ENCODE measurements at places on chromosomes 5 and 9.
A peak's percentile ranks its signal among the peaks of the same experiment; 100 is the strongest.

GRCh38 chr5:78006449-78006848 lies 230.3 kb upstream of the TBCA start:
- DNase-seq = no peak

DNA sequence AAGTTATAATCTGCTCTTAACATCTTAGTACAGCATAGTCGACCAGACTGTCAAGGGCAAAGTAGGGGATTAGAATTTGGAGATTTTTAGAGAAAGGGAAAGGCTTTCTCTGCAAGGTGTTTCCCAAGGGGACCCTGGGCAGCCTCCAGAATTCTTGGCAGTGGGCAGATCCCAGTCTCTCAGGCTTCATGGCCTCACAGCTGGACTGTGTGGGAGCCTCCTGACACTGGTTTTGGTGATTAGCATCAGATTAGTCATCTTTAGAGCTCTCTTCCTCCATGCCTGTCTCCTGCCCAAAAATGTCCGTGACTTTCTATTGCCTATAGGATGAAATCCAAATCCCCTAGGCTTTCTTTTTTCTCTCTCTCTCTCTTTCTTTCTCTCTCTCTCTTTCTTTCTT lies 370.7 kb downstream of the ZSWIM6 start:
- DNase-seq = no peak

DNA sequence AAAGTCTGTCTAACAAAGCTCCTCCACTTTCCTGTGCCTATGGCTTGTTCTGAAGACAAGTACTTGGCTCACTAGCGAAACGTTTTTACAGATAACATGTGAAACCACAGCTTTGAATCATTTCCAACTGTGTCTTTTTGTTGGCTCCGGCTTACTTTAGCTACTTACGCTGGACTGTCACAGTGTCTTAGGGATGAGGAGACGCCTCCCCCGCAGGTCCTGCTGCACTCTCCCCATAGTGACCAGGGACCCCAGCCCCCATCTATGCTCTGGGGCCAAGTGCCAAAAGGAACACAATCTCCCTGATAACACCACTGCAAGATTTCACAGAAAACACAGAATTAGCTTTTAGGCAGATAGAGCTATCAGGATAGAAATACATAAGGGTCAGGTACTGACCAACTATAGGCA lies 219.1 kb downstream of the ADAMTS6 start:
- DNase-seq = peak; percentile 48

DNA sequence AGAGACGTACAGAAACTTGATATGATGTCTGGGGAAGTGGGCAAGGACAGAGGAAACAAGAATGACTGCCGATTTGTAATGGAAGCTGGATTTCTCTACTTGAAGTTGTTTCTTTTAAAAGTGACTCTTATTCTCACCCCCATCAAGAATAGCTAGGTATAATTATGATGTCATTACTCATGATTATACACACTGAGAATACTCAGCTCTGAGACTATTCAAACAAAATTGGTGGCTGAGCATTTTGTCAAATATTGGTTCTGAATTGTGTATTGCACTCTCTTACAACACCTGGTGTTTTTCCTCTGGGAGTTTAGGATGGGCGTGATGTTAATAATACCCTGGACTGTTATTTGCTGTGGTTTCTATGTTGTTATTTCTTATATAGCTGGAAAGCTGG lies 46.3 kb downstream of the MAST4 start:
- DNase-seq = no peak

GRCh38 chr9:21155501-21155900 lies 11.0 kb downstream of the IFNA21 start:
- DNase-seq = no peak

- peak; percentile 9 for DNase-seq
Observed at GRCh38 chr9:126248680-126249079, 77.9 kb upstream of the MVB12B start.

GRCh38 chr5:151587796-151588555 lies 3.2 kb downstream of the FAT2 start:
- no peak for DNase-seq

GRCh38 chr5:145921211-145921610 lies 15.2 kb upstream of the SH3RF2 start:
- DNase-seq = no peak

DNA sequence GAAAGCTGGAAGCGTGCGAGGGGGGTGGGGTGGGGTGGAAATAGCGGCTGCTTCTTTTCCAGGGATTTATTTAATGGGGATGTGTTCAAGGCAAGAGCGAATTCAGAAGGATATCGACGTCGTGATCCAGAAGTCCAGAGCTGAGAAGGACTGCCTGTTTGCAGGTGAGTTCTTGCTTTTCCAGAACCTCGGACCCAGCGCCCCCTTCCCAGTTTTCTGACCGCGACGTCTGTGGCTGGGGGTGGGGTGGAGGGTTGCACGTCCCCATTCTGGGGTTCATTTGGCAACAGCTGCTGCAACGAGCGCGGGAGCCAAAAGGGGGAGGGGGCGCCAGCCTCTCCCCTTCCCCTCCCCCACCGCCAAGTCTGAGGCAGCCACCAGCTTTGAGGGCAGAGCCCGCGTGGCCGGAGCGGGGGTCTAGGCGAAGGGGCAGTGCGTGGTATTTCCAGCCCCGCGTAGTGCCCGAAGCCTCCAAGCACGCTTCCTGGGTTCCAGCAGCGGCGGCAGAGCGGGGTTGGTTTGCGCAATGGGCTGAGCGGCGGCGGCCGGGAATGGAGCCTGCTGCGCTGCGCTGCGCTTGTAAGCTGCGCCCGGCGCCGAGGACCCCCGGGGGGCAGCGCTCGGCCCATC lies 701 bp downstream of the PARP8 start:
- DNase-seq = no peak

DNA sequence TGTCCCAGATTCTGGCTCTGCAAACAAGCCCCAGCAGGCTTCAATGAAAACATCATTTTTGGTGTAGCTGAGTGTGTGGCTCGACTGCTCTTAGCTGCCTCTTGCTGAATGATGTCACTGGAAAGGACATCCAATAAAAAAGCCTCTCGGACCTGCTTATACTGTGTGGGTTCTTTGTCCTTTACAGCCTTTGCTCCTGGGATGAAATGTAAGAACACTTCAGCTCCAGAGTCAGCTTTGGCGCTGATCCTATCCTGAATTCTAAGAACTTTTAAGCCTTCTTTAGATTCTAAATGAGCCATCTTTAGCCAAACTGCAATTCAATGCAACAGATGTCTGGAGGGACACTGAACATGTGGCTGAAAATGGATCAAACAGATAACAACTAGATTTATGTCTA lies 404.6 kb upstream of the C9orf72 start:
- DNase-seq = no peak

- DNase-seq = no peak
Observed at GRCh38 chr5:149641600-149641999, 60.3 kb downstream of the ARHGEF37 start.

DNA sequence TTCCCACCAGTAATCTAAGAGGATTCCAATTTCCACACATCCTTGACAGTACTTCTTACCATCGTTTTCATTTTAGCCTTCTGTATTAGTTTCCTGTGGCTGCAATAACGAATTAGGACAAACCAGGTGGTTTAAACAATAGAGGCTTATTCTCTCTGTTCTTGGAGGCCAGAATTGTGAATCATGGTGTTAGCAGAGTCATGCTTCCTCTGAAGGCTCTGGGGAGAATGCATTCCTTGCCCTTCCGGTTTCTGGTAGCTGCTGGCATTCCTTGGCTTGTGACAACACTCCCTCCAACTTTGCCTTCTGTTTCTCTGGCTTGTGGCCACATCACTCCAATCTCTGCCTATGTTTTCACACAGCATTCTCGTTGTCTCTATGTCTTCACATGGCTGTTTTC lies 23.5 kb downstream of the RIGI start:
- no peak for DNase-seq

- no peak for DNase-seq
Observed at GRCh38 chr5:148205044-148205806, 2.4 kb downstream of the SPINK6 start.
